ENCODE measurements at places on chromosomes 2 and 18.

DNA sequence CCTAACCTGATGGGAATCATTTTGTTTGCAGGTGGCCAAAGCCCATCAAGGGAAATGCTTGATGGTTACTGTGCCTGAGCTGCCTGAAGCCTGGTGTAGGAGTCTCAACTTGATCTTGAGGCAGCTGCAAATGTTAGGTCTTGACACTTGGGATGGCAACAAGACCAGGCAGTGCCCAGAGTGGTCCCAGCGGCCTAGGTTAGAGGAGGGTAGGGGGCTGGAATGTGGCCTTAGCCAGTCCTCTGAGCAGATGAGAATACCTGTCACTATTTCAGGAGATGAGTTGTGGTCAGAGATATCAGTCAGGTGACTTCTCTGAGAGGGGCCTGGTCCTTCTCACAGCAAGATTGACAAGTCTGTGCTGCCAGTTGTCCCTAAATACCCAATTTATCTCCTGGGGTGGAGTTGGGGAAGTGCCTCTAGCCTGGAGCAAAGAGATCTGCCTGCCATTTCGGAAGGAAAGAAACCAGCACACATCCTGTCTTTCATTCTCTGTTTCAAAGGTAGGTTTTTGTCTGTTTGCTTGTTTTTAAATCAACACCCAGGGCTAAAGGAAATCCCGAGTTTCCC lies 13.4 kb downstream of the SPTBN1 start:
- no peak for DNase-seq

DNA sequence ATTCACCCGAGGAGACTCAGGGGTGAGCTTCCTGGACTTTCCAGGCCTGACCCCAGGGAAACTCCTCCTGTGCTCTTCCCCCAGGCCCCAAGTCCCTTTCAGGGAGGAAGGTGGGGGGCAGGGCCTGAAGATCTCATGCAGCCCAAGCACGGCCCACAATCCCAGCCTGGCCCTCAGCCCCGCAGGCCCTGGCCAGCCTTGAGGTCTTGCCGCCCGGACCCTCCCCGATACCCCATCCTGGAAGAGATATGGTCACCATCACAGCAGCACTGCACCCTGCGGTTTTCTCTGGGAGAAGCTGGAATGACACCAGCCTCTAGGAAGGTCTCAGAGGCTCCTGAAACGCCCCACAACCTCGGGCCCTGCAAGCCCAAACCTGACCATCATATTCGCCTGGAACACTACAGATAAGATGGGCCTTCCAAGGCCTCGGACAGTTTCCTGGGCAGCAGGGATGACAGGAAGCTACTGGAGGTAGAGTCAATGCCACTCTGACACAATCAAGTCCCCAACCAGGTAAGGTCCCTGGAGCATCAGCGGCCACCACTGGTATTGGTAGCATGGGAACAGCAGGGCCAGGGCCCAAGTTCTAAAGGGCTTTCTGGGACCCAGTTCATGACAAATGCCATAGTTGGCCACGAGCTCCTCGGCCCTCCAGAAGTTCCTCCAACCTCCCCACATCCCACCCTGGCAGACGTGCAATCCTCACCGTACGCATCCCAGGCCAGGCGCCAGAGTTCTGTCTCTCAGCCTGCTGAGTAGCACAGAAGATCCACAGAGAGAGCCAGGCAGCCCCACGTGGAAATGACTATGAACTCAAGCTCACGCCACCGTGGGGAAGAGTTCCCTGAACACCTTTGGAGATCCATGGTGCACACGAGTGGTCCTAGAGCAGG lies 8.6 kb downstream of the SDC1 start:
- DNase-seq, result no peak

GRCh38 chr18:59718464-59719157 lies 21.4 kb upstream of the CCBE1 start:
- DNase-seq, result no peak

DNA sequence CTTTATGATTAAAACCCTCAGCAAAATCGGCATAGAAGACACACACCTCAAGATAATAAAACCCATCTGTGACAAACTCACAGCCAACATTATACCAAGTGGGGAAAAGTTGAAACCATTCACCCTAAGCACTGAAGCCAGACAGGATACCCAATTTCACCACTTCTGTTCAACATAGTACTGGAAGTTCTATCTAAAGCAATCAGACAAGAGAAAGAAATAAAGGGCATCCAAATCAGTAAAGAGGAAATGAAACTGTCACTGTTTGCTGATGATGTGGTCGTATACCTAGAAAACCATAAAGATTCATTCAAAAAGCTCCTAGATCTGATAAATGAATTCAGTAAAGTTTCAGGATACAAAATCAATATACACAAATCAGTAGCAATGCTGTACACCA lies 16.4 kb upstream of the RPRD1A start:
- DNase-seq, result no peak

DNA sequence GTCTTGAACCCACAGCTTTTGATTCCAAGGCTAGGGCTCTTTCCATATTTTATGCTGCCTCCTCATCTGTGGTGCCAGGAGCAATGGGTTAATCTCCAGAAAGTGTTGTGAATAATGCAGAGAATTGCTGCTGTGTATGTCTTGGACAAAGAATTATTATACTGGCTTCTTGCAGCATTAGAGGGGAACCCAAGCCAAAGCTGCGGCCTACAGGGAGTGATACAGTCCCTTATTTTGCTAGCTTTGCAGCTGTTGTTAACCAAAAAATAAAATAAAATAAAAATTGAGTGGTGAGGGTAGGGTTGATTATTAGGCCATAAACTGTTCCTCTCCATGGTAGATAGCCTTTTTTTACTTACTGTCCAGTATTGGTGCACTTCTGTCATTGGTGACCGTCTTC lies 16.7 kb downstream of the WIPF1 start:
- DNase-seq, result no peak

DNA sequence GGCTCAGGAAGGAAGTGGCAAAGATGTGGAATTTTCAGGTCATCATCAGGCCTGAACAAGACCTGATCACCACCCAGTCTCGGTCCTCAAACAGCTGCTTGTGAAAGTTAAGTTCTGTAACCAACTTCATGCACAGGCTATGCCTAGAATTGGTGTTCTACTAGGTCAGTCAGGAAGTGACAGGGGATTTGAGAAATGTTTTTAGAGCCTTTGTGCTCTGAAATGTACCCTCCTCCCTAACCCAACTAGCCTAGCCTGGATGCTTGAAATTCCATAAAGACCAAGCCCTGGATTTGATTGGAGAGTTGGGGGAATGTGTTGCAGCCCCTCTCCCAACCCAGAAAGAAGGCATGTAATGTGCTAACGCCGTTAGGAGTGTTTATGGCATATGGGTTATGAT lies 63.3 kb downstream of the TGOLN2 start:
- no peak for DNase-seq

DNA sequence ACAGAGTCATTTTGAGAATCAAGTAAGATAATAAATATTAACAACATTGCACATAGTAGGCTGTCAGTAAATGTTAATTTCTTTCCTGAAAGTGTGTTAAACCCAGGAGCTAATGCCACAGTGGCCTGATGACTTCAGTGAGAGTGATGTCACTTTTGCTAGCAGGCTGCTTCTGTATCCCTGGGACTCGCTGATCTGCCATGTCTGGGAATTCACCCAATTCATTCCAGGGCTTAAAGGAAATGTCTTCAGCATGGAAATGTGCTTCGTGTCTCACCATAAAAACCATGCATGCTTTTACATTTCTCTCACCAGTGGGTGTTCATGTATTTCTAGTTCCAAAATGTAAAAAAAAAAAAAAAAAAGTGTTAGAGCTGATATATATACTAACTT lies 56.8 kb upstream of the MAPRE3 start:
- no peak for DNase-seq

DNA sequence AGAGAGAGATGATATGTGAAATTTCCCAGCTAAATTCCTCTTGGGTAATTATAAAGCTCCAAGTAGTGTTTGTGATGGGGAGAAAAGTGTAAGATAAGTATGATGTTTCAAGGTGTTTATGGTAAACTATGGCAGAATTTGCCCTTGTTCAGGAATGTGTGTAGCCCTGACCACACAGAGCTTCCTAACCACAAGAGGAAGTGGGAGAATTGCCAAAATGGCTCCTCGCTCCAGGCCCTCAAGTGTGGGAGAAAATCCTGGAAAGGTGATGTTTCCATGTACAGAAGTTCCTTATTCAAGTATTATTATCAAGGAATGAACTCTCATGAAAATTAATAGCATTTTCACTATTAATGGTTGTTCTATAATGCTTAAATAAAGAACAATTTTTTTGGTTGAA lies 878.3 kb downstream of the TDRD15 start:
- no peak for DNase-seq

DNA sequence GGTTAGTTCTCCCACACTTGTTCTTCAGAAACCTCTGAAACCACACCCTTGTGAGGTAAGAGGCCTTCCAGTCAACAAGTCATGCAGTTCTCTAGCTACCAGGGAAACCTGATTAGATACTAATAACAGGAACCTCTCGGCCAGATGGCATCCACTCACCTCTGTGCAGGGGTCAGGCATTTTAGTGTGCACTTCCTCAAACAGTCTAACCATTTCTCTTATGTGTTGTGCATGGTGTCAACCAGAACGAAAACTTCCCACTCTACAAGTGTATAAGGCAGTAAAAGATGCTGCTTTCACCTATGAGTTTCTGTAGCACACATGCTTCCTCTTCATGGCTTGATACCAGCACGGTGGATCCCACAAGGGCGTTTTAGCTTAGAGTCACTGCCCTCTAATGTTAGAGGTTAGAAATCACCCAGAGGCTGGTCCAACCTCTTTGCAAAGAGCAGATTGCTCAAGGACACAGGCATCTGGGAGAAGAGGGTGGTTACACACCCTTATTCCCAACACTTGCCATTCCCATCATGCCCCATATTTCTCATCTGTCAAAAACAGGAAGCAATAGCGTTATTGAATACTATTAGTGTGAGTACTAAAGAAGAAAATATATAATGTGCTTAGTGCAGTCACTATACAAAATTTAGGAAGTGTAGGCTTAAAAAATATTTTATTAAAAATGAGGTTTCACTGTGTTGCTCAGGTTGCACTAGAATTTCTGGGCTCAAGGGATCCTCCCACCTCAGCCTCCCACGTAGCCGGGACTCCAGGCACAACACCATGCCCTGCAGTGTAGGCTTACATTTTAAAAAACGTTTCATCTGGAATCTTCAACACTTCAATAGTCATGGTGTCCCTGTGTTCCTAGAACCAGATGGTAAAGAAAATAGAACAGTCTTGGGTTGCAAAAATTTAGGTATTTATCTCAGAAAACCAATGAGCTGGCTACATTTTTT lies 34.5 kb upstream of the RAB31 start:
- no peak for DNase-seq

GRCh38 chr2:29898999-29899398 lies 22.4 kb downstream of the ALK start:
- no peak for DNase-seq

DNA sequence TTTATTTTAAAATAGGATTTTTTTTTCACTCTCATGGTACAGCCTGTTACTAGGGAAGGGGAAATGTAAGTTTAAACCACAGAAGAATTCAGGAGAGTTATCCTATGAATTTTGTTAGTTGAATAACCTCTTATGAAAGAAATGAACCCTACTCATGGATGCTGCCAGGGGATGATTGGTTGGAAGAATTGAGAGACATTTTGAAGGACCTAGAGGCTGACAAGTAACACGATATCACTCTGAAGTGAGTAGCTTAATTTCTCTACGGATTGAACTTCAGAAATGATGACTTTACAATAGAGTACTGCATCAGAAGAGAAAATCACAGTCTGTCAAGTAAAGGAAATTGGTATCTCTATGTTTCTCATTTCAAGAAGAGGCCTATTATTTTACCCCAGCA lies 1346.2 kb downstream of the SUCLG1 start:
- no peak for DNase-seq

Measured in NCI-H1092 (cell line).